NK-92 treated with Interleukin-12 subunit alpha and Interleukin-12 subunit beta, amount 100 ng/mL, for 24 hours (cell line): ENCODE measurements at places on chromosomes 7 and 10.

- no peak for DNase-seq
Measured at GRCh38 chr7:155758348-155758747, 53.9 kb downstream of the SHH start.

GRCh38 chr7:29359482-29360093 is 165.0 kb downstream of the CHN2 start:
- no peak for DNase-seq

DNA sequence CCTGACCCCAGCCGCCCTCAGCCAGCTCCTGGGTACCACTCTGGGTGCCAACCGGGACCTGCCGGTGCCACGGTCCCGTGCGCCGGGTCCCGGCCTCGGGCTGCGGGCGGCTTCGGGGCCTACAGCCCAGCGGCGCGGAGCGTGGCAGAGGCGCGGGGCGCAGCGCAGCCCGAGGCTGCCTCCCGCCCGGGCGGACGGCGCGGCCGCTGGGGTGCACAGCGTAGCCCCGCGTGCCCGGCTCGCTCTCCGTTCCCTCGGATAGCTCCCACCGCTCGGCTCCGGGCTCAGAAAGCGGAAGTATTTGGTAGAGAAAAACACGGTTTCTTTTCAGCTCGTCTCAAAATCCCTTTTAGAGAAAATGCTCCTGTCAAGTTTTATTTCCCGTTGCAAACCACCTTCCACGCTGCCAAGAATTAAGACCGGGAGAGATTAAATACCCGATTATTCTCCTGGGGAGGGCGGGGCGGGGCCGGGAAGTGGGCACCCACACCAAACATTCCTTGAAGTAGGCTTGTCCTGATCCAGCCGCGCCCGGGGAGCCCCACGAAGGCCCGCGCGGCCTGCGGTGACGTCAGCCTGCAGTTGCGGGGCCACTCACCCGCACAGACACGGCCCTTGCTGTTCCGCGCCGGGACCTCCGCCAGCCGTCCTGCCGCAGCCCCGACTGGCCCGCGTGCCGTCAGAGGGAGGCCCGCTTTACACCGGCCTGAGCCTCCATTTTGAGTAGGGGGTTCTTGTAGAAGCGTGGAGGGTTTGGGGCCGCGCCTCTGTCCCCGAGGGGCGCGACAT is 7.2 kb downstream of the HOXA13 start:
- no peak for DNase-seq

DNA sequence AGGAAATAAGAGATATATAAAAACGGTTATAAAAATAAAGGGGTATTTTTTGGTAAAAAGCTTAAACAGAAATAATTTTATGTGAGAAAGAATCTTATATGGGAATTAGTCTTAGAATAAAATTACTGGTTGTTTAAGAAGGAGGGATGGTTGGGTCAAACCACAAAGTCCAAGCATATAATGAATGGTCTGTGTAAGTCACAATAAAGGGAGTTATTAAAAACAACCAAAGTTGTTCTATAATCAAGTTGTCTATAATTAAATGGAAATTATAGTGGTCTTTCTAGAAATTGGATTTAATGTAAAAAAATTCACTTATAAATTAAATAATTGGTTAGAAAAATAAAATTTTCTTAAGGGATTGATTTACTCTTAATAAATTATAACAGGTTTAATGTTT is 304.8 kb downstream of the POM121L12 start:
- DNase-seq, result no peak

DNA sequence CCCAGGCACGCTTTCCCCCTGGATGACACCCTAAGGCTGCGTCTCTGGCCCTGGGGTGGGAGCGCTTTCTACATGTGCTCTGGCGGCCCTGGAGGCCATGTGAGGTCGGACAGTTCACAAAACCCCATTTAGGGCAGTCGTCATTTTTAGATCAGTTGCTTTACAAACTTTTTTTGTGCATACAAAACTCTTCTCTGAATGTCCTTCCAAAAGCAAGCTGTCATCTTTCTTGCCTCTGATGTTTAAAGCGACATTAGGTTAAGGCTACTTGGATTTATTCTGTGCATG is 5.9 kb downstream of the MAFK start:
- no peak for DNase-seq

GRCh38 chr10:11465406-11465805 is 146.0 kb downstream of the USP6NL start:
- no peak for DNase-seq

DNA sequence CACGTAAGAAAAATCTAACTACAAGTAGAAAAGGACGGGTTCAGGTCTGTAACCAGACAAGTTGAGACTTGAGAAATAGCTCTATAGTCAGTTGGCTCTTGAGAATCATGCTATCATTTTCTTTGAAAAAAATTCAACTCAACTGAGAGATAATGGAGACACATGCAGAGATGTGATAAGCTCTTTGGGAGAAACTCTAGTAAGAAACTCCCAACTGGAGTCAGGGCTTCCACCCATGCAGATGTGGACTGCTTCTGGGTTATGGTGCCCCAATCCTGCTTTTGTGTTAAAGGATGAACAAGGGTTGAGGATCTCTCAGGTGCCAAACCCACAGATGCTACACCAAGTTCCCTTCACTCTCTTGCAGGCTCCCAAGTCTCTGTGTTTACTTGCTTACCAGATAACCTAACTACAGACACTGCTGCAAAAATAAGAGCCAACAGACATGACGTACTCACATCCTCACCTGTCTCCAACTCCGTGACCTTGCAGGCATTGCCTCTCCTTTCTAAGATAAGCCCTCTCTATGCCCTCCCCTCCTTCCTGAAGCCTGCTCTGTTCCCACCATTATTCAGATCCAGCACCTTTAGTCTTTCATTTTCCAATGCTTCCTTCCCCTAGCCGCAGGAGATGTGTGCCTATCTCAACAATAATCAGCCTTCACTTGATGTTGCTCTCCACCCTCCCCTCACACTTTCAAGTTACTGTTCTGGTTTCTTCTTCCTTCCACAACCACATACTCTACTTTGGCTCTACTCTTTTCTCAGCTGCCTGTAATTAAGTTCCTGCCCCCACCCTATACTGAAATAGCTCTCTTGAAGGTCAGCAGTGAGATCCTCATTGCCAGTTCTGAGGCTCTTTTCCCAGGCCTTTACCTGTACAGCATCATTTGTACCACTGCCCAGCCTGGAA is 130.0 kb downstream of the ICA1 start:
- peak; percentile 19 for DNase-seq

- DNase-seq, result peak; percentile 54
Measured at GRCh38 chr10:6491841-6492609, 88.1 kb downstream of the PRKCQ start.

DNA sequence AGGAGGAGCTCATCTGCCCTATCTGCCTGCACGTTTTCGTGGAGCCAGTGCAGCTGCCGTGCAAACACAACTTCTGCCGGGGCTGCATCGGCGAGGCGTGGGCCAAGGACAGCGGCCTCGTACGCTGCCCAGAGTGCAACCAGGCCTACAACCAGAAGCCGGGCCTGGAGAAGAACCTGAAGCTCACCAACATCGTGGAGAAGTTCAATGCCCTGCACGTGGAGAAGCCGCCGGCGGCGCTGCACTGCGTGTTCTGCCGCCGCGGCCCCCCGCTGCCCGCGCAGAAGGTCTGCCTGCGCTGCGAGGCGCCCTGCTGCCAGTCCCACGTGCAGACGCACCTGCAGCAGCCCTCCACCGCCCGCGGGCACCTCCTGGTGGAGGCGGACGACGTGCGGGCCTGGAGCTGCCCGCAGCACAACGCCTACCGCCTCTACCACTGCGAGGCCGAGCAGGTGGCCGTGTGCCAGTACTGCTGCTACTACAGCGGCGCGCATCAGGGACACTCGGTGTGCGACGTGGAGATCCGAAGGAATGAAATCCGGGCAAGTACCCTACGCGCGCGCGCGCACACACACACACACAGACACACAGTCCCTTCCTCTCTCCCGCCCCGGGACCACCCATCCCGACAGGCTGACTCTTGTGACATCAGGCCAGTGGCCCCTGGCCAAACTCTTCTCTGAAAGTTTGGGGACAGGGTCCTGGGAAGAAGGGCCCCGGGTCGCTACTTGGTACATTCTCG is 538 bp downstream of the TRIM8 start:
- peak; percentile 80 for DNase-seq

GRCh38 chr7:1666317-1666822 is 3.7 kb upstream of the ELFN1 start:
- DNase-seq, result no peak

DNA sequence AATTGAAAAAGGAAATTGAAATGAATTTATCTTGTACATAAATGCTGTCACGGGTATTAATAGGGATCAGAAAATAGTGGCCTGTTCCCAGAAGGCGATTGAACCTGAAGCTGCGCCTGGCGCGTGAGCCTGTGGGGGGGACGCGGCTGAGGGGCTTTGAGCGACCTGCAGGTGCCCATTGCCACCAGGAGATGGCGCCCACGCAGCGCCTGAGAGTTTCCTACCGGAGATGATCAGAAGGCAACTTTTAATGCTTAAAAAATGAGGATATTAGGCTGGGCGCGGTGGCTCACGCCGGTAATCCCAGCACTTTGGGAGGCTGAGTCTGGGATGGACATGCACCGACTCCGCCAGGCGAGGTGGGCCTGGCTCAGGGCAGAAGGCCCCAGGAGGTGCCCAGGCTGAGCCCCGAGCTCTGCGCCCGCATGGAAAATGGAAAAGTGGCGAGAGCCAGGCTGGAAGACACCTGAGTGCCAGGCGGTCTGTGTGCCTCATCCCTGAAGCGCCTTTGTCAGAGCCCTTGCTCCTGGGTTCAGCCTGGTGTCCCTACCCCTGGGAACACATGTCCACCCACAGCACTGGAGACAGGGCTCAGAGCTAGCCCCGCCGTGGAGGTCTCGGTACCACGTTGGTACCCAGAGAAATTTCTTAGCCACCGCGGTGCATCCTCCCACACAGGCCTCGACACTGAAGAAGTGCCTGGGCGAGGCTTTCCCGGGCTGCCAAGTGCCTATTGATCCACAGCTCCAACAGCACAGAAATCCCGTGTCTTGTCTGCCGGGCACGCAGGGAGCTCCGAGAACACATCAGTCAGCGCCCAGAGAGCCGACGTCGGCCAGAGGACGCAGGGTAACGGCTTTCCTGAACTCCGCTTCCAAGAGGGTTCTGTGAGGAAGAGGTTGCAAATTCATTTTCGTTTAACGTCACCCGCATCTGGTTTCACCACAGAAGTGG is 117.4 kb downstream of the INPP5A start:
- DNase-seq, result peak; percentile 12

- DNase-seq, result no peak
Measured at GRCh38 chr10:35641676-35642034, 441 bp downstream of the FZD8 start.

GRCh38 chr10:88507826-88508453 is 75.2 kb downstream of the RNLS start:
- no peak for DNase-seq

GRCh38 chr7:102096012-102096332 is 190.7 kb upstream of the SH2B2 start:
- no peak for DNase-seq

- no peak for DNase-seq
Measured at GRCh38 chr7:130996833-130997231, 262.8 kb upstream of the KLF14 start.

DNA sequence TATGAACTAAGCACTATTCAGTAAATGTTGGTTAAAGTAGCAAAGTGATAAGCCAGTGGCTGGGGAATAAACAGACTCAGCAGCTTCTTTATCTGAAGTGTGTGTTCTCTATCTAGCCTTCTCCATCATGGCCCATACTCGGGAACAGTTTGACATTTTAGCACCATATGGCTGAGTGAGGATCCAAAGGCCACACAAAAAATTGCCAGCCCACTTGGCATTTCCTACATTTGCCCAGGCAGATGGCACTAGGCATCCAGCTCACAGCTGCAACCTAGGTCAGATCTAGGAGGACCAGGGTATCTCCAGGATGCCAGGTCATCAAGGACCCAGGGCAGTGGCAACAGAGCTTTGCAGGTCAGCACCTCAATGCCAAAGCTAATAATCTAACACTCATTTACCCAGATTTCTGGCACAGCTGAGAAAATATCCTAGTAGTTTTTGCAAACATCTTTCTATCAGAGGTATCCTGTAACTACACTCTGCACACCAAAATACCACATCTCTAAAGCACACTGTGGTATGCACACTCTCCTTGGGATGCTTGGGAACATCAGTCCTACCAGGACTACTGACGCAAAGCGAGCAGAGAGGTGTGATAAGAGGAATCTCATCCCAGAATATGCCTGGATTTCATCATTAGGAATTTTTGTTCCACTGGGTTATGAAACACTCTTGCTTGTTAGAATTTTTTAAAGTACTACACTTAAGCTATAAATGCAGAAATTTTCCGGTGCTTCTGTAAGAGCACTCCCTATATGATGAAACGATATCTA is 61.7 kb downstream of the DOCK4 start:
- no peak for DNase-seq

GRCh38 chr10:126160571-126160970 is 227.7 kb downstream of the ADAM12 start:
- DNase-seq, result no peak

GRCh38 chr10:10526846-10527245 is 490.8 kb upstream of the CELF2 start:
- DNase-seq, result no peak

- no peak for DNase-seq
Measured at GRCh38 chr10:112332022-112332421, 41.9 kb upstream of the ACSL5 start.

- DNase-seq, result no peak
Measured at GRCh38 chr7:66778201-66778600, 37.7 kb downstream of the RABGEF1 start.

DNA sequence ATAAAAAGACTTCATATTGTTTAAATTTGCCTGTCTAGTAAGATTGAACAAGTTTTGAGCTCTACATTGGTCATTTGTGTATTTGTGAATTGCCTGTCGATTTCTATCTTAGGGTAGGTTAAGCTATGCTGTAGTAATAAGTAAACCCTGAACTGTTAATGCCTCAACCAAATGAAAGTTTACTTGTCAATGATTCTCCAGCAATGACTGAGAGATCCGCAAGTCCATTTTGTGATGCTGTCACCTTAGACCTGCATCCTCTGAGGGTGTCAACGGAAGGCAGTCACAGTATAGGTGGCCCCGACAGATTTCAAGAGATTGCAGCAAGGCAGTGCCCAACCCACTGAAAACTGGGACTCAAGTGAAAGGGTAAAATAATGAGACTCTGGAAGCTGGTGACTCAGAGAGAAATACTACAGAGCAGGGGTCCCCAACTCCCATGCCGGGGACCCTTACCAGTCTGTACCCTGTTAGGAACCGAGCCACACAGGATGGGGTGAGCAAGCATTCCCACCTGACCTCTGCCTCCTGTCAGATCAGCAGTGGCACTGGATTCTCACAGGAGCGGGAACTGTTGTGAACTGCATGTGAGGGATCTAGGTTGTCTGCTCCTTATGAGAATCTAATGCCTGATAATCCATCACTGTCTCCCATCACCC is 10.8 kb upstream of the PHYH start:
- DNase-seq, result no peak

- DNase-seq, result no peak
Measured at GRCh38 chr10:132678436-132679216, 107.3 kb downstream of the NKX6-2 start.

DNA sequence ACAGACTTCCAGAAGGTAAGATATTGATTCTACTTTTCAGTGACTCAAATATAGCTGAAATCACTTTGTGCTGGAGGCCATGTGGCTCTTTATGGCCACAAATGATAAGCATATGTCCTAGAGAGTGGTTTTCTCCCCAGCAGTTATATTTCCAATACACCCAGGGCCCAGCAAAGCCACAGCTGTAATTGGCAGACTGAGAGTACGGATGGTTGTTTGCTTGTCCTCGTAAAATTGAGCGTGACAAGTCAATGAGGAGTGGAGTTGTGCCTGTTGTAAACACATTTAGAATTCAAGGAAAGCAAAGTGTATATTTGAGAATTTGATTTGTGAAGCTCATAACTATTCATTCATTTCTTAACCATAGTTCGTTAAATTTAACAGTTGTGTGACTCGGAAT is 201.8 kb downstream of the LHFPL3 start:
- no peak for DNase-seq
